ENCODE measurements at places on chromosomes 2 and 18.
A peak's percentile ranks its signal among the peaks of the same experiment; 100 is the strongest.

GRCh38 chr2:106566050-106566449 is 78.9 kb downstream of the CD8B2 start:
- peak; percentile 50 for DNase-seq

- DNase-seq, result no peak
Measured at GRCh38 chr2:113228351-113228750, 50.4 kb downstream of the PAX8 start.

GRCh38 chr2:160203422-160203821 is 3.4 kb upstream of the ITGB6 start:
- no peak for DNase-seq

- DNase-seq, result no peak
Measured at GRCh38 chr2:17578466-17578928, 38.0 kb downstream of the VSNL1 start.

DNA sequence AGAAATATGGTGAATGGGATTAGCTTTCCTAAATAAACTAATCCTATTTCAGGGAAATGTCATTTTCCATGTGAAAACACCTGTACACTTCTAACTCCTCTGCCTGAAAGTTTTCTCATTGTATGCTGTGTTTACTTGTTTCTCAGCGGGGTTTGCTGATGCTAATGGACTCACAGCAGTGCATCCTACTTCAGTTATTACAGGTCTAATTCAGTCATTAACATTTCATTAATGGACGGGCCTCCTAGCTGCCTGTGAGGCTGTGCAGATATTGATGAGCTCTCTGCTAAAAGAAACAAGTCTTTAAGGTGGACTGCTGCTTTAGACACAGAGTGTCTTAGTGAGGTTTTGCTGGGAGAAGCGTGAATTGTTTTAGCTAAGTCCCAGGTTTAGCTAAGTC is 1342.0 kb upstream of the ZEB2 start:
- DNase-seq, result no peak

- DNase-seq, result no peak
Measured at GRCh38 chr2:60106836-60107529, 446.5 kb downstream of the BCL11A start.

DNA sequence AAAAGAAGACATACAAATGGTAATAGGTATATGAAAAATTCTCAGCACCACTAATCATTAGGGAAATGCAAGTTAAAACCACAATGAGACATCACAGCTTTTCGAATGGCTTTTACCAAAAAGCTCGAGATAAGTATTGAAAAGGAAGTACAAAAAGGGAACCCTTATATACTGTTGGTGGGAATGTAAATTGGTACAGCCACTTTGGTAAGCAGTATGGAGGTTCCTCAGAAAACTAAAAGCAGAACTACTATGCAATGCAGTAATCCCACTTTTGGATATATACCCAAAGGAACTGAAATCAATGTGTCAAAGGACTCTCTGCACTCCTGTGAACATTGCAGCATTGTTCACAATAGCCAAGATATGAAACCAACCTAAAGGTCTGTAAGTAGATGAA is 107.5 kb upstream of the SPATS2L start:
- no peak for DNase-seq

DNA sequence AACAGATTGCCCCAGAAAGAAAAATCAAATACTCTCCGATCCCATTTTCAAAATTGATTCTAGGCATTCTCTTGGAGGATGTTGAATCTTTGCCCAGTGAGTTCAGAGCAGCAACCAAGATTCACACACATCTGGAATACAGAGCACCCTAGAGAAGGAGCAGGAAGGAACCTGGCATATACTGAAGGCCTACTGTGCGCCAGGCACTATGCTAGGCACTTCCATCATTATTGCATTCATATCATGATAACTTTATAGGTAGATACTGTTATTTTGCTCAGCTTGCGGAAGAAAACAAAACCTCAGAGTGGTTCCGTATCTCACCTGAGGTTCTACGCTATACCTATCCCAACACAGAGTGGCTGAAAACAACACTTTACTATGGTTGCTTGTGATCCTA is 160.3 kb upstream of the SERTAD2 start:
- DNase-seq, result no peak

GRCh38 chr18:79870301-79871025 is 72.7 kb downstream of the KCNG2 start:
- no peak for DNase-seq

- no peak for DNase-seq
Measured at GRCh38 chr2:72349016-72349415, 201.4 kb upstream of the CYP26B1 start.

DNA sequence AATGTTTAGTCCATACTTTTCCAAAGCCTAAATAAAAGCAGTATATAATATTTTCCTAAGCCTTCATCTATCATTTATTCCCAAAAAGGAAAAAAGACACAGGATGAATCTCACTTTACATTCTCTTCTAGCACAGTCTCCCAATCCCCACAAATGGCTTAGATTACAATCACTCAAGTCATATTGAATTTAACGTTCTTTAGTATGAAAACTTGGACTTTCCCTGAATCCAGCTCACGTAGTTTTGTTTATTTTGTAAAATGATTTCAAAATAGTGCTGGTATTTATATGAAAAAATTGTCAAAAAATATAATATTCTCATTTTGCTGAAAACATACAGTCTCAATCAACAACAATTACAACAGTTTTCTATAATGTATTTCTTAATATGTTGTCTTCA is 137.7 kb upstream of the CCDC150 start:
- no peak for DNase-seq

DNA sequence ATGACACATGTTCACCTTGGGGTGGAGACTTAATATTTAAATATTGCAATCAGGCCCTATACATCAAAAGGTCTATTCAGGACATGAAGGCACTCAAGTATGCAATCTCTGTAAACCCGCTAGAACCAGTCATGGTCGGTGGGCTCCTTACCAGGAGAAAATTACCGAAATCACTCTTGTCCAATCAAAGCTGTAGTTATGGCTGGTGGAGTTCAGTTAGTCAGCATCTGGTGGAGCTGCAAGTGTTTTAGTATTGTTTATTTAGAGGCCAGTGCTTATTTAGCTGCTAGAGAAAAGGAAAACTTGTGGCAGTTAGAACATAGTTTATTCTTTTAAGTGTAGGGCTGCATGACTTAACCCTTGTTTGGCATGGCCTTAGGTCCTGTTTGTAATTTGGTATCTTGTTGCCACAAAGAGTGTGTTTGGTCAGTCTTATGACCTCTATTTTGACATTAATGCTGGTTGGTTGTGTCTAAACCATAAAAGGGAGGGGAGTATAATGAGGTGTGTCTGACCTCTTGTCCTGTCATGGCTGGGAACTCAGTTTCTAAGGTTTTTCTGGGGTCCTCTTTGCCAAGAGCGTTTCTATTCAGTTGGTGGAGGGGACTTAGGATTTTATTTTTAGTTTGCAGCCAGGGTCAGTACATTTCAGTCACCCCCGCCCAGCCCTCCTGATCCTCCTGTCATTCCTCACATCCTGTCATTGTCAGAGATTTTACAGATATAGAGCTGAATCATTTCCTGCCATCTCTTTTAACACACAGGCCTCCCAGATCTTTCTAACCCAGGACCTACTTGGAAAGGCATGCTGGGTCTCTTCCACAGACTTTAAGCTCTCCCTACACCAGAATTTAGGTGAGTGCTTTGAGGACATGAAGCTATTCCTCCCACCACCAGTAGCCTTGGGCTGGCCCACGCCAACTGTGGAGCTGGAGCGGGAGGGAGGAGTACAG is 108.1 kb downstream of the XRCC5 start:
- DNase-seq, result no peak

DNA sequence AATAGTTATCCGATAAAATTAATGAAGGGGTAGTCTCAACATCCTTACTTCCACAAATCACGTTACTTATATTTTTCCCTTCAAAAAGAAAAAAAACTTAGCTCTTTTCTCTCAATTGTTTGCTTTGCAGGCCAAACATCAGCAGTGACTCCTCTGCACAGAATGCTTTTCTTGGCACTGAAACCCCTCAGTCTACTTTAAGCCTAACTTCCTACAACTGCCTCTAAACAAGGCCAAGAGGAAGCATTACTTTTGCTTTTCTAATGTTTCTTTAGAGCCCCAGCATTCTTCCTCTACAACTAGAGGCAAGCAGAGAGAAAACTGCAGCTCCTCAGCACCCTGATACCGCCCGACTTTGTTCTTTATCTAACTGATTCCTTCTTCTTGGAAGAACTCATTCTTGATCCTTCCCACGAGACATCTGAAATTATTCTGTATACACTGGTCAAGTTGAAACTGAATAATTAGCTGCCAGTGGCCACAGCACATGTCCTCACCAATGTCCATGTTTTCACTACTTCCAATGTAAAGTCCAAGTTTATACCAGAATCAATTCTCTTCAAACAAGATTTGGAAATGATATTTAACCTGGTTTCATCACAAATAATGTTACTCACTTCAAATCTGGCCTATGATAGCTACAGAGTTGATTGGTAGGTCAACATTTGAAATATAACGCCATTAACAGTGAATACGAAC is 55.3 kb downstream of the DTNB start:
- DNase-seq, result no peak

GRCh38 chr2:241848761-241849615 is 9.7 kb downstream of the PDCD1 start:
- DNase-seq, result no peak

DNA sequence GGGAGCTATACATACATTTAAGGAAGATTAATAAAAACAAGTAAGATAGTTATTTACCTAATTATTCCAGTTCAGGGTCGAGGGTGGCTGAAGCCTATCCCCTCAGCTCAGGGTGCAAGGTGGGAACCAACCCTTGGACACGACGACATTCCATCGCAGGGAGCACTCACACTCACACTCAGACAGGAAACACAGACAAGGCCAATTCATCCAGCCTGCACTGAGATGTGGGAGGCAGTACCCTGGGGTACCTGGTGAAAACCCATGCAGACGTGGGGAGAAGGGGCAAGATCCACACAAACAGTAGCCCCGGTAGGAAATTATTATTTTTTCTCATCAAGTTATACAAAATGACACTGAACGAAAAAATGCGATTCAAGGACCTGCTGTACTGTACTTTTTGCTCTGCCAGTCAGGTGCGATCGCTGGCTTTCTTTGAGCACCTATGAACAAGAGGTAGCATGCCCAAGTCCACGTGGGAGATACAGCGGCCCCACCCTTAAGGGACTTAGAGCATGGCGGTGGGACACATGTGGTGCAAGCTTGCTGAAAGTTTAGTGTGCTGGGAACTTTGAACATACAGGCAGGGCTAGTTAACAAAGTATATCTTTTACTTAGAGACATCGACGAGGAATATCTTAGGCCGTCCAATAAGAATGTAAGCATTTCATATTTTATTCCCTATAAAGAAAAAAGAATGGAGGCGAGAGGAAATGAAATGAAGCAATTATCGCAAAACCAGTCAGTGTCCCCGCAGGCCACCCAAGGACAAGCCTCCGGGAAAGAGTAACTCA is 624 bp downstream of the METTL8 start:
- peak; percentile 53 for DNase-seq

DNA sequence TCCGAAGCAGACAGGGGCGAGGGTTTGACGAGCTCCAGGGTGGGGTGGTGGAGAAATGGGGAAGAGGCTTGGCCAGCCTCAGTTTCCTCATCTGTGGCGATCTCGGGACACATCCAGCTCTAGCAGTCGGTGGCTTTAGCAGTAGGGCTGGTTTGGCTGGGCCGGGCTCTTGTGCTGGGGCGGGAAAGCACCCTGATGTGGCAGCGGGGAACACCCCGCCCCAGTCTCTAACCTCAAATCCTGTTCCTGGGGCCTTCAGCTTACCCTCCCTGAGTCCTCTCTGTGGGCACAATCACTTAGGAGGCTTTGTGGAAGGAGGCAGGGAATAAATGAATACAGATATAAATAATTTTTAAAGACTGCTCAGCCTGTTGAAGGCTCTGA is 26.5 kb upstream of the MCFD2 start:
- DNase-seq, result peak; percentile 77

DNA sequence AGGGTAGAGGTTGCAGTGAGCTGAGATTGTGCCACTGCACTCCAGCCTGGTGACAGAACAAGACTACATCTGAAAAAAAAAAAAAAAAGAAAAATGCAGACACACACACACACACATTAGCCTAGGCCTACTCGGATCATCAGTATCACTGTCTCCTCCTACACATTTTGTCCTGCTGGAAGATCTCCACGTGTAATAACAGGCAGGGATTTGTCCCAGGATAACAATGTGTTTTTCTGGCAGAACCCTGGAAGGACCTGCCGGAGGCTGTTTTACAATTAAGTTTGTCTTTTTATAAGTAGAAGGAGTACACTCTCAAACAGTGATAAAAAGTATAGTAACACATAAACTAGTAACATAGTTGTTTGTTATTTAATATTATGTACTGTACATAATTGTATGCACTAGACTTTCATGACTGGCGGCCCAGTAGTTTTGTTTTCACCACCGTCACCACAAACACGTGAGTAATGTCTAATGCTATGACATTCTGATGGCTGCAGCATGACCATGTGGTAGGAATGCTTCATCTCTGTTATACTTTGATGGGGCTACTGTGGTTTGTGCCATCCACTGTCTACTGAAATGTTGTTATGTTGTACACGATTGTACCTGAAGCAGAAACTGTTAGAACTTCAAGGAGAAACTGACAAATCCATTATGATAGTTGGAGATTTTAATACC is 130.6 kb downstream of the ATP9B start:
- DNase-seq, result peak; percentile 14

DNA sequence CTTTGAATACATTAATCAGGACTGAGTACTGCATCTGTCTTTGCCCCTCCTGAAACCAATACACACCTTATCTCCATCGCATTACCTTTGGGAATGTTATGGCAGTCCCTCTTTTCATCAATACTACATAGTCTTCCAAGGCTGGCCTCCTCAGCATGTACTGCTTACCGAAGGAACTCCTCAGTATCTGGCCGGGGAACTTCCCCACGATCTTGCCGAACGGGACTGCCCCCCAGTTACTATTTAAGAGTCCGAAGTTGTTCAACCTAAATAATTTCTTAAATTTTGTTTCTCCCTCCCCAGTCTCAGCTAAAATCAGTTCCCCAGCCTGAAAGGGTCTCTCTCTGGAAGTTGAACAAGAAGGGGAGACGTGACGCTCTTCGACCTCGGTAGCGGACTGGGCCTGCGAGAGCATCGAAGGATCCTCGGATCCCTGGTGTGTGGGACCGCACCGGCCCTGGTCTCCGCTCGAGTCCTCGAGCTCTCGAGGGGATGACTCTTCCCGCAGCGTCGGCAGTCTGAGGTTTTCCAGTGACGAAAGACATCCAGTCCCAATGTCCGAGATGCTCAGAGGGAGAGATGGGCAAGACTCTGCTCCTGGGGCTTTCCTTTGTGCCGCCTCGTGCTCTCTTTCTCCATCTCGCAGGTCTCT is 489 bp downstream of the TRMT61B start:
- no peak for DNase-seq

DNA sequence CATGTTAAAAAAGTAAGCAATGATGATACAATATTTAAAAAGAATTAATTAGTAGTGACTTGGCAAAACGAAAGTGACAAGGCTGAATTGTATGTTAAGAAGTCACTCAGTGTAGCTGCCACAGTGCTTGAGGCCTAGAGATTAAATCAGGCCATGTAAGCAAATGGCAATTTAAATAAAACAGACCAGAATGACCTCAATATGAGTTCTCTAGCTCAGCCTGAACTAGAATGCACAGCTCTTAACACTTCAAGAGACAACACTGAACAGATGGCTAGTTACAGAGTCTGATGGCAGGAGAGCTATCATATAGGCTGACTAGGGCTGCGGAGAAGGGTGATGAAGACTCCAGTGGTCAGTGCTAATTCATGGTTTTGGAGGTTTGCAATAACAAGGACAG is 117.9 kb upstream of the ZBTB14 start:
- DNase-seq, result no peak

GRCh38 chr2:230706053-230706521 is 6.6 kb upstream of the CAB39 start:
- no peak for DNase-seq

Measured in stimulated activated naive CD8-positive, alpha-beta T cell treated with anti-CD3 and anti-CD28 coated beads, Interleukin-15, Interleukin-2, amounts not matched to agents 100 U/mL and 50 U/mL, for 24 hours (primary cell).